ENCODE measurements at places on chromosomes 5 and 9.

DNA sequence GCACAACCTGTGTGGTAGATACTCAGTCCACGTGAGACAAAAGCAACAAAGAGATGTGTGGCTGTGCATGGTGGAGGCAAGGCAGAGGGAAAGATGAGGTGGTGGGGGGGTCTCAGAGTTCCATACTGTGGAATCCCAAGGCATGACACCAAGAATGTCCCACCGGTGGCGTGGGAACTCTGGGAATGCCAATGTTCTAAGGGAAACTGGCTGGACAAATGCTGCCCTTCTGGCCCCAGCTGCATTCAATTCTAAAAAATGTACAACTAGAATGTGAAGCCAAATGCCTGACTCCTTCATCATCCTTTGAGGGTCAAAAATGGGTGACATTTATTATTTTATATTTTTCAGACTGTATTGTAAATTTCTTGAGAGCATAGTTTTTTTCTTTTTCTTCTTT lies 58.2 kb upstream of the EQTN start:
- no peak for DNase-seq

DNA sequence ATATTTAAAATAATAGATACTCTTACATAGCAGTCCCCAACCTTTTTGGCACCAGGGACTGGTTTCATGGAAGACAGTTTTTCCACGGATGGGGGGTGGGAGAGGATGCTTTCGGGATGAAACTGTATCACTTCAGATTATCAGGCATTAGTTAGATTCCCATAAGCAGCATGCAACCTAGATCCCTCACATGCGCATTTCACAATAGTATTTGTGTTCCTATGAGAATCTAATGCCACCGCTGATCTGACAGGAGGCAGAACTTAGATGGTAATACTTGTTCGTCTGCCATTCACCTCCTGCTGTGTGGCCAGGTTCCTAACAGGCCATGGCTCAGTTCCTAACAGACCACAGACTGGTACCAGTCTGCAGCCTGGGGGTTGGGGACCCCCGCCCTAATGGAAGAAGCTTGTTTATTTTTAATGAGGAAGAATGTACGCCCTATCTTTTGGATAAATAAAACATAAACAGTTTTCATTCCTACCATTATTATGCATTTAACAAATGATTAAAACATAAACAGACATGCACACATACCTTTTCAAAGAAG lies 187.7 kb downstream of the ZSWIM6 start:
- no peak for DNase-seq

- DNase-seq = peak; percentile 81
Measured at GRCh38 chr9:128420651-128421481, at the start of gene CERCAM. Gene CERCAM (plus strand): TSS chr9:128420857. CDS start chr9:128420878, 21 bp downstream.

DNA sequence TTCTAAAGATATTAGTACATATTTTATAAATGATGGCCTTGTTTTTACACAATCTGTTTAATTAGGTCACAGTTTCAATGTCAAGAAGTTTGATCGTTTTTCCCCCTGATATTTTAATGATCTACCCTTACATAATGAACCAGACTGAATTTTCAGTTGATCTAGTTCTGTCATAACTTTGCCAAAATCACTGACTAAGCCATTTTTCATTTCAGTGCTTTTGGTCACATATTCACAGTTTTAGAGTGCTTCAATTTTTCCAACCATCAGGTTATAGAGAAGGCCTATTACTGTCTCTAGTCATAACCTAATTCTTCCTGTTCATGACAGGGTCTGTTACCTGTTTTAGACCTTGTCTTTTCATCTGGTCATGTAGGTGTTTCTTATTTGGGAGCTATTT lies 577.9 kb upstream of the PTPRD start:
- DNase-seq = no peak

GRCh38 chr5:97046270-97046982 lies 96.0 kb downstream of the LIX1 start:
- DNase-seq = no peak

DNA sequence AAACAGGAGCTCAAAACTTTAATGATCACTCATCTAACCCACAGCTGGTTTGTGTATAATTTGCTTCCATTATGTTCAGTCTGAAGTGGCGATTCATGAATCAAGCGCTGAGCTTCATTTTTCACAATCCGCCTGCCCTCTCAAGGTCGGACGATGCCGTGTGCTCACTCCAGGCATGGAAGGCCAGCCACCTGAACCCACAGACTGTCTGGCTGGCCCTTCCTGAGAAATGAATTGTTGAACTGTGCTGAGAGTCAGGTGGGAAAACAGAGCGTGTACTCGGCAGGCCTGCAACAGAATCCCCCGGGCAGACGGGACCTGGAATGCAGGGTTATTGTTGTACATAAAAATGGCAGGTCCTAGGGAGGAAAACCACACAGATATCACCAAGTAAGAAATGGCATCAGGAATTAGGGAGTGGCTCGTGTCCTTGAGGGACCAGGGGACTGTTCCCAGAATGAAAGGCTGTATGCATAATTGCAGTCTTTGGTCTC lies 375.7 kb downstream of the IRX2 start:
- DNase-seq = no peak

DNA sequence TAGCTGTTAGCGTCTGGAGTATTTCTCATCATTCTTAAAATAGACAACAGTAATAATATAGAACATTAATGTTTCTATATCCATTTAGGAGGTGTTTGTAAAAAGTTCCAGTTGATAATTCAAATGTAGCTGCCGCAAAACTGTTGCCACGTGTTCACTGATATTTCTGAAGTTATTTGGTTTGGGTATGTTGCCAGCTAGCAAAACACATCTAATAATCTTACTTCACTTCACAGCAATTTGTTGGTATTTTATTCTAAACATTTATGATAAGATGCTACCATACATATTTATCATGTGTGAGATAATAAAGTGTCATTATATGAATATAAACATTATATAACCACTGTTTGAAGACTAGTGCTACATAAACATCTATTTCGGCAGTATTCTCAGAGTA lies 101.6 kb downstream of the CDH12 start:
- DNase-seq = no peak

- DNase-seq = no peak
Measured at GRCh38 chr9:35891646-35892045, 14.4 kb upstream of the HRCT1 start.

GRCh38 chr5:124064956-124065355 lies 553.0 kb downstream of the CSNK1G3 start:
- no peak for DNase-seq

DNA sequence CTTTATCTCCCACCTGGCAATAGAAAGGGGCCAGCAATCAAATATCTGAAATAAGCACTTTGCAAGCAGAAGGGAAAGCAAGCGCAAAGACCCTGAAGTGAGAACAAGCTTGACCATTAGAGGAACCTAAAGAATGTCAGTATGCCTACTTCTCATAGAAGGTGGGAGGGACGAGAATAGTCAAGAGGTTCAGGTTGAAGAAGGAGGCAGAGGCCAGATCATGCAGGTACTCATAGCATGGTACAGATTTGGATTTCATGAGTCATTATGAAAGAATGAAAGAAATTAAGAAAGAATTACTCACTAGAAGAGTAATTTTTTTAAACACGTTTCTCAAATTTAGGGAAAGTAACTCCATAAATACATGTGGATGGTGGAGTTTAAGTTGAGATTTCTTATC lies 33.7 kb downstream of the MCTP1 start:
- DNase-seq = no peak

GRCh38 chr9:9286001-9286400 lies 1326.8 kb downstream of the PTPRD start:
- no peak for DNase-seq

DNA sequence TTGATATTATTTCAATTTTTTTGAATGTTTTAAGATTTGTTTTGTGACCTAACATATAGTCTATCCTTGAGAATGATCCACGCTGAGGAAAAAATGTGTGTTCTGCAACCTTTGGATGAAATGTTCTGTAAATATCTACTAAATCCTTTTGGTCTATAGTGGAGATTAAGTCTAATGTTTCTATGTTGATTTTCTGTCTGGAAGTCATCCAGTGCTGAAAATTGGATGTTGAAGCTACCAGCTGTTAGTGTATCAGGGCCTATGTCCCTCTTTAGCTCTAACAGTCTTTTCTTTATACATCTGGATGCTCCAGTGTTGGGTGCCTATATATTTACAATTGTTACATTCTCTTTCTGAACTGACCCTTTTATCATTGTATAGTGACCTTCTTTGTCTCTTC lies 422.3 kb downstream of the TMEM232 start:
- no peak for DNase-seq

DNA sequence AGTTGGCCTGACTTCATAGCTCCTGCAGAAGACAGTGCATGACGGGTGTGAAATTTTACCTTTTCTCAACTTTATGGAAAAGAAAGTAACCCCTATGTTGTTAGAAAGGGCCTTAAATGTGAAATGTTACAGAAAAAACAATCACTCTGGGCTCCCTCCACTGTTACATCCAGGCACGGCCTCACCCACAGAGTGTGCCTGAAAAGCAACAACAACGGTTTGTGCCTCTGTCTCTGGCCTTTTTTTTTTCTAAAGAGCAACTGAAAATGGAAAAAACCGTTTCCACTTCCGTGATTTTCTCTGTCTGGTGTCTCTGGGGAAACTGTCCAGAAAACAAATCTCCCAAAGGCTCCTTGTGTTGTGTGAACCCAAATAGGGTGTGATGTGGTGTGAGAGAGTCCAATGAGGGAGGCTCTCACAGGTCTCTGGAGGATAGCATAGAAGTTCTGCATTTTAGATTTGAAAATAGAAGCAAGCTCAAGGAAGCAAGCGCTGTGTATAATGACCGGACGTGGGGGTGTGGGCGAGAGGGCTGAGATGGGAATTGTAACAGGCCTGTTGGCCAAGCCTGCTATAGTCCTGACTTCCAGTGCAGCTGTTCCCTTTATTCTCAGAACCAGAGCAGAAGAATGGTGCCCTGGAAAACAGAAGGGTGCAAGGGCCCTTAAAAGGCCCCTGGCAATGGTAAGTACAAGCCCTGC lies 221.8 kb upstream of the TUT7 start:
- DNase-seq = no peak

DNA sequence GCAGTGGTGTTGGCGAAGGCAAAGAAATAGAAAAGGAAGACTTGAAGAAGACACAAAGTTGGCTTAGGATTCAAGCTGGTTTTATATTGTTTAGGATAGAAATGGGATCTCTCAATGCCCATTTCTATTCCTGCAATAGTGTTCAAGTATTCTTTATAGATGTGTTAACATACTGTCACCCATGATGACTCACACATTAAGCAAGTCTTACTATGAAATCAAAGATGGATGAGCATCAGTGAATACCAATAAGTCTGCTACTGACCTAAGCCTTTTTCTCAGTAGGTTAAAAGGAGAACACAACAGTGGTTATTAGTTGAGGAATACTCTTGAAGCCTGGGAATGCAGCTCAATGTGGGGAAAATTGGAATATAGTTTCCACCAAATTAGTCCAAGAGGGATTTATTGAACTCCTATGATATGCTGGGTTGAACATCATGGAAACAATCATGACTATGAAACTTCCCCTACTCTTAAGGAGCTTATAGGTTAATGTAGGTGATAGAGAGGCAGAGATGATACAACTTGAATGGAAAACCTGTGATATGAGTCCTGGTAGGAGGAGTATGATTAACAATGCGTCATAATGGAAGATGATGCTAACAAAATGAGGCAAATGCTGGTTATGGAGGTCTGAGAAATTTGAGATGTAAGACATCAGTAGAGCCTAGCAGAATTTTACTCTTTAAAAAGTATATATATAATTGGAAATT lies 417.1 kb upstream of the DAP start:
- DNase-seq = no peak

DNA sequence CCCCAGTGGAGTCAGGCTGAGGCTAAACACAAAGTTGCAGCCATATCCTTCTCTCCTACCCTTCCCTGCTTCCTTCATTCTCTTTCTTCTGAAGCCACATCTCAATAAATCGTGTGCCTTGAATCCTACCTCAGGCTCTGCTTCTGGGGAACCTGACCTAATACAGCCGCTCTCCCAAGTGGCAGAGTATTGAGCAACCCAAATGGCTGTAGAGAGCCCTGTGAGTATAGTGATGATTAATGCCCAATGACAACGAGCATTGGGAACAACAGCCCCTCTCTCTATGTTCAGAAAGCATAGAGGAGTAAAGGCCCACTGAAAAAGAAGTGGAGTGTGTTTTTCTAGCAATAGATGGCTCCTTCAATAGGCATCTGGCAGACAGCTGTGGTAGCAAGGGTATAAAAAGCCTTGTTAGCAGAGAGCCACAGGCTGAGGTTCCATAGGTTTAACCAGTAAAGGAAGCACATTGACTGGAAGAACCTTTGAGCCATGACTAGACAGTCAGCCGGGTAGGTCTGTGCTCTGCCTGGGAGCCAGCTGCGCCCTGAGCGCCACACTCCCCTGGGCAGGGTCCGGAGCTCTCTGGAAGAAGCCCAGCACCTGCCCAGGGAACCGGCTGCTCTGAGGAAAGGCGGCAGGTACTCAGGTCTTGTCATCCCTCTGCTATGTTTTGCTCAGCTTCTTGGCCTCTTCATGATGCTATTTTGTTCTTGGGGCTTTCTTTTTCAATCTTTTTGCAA lies 22.6 kb upstream of the HSPA9 start:
- no peak for DNase-seq

All from NCI-H524 (cell line).